NCI-H1436 (cell line): ENCODE measurements at places on chromosomes 13 and 19.

GRCh38 chr13:96771486-96772367, 222.5 kb downstream of the OXGR1 start:
- no peak for DNase-seq

DNA sequence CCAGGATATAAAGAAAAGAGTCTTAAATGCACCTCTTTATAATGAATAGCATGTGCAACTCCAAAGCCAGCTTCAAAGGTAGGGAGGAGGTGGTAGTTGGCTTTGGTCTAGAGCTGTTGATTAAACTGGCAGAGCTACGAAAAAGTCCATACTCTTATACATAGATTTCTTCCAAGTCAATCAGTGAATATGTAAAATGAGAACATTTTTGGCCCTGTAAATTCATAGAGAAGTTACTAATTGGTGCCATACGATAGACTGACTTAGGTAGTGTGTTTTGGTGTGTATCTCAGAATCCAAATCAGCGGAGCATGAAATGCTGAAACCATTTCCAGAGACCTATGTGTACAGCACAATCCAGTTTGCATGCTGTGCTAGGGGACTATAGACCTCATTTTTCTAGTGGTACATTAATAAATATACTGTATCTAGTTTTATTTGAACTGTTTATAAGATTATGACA, 17.1 kb upstream of the DPY19L3 start:
- DNase-seq: no peak

GRCh38 chr19:41928754-41929535, 696 bp upstream of the ERFL start:
- DNase-seq: no peak

GRCh38 chr19:47283405-47284059, 8.8 kb downstream of the INAFM1 start:
- peak; percentile 19 for DNase-seq

- no peak for DNase-seq
These were observed 59.4 kb downstream of the SLC10A2 start for GRCh38 chr13:103006641-103007426.

- DNase-seq: no peak
These were observed 133.8 kb downstream of the PDS5B start for GRCh38 chr13:32720026-32720425.

- no peak for DNase-seq
These were observed 271.0 kb downstream of the SLITRK5 start for GRCh38 chr13:87942205-87942604.

- no peak for DNase-seq
These were observed 6.2 kb downstream of the C2CD4C start for GRCh38 chr19:402786-403185.

- no peak for DNase-seq
These were observed 117.0 kb upstream of the POSTN start for GRCh38 chr13:37715606-37716015.

DNA sequence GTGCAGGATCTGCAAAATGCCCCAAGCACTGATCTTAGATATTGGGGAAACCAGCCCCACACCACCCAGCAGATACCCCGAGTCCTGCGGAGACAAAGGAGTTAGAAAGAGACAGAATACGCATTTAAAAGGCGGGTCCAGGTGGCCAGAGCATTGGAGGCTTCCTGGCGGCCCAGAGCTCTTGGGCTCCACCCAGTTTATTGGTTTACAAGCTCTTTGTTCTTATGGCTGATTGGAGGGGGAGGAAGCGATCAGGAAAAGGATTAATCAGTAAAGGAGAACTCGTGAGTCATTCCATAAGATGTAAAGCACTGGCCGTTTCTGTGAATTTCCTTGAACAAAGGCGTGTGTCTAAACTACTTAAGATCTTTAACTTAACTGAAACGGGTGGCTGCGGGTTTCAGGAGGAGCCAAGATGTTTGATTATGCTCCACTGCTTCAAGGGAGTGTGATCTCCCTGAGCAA, 926 bp downstream of the ZNF587 start:
- no peak for DNase-seq
